ENCODE measurements at places on chromosomes 7 and 10.

- no peak for DNase-seq
Measured at GRCh38 chr7:69827558-69827957, 229.3 kb downstream of the AUTS2 start.

GRCh38 chr7:46707973-46708372 lies 786.9 kb upstream of the IGFBP3 start:
- no peak for DNase-seq

GRCh38 chr7:77258593-77258992 lies 59.0 kb upstream of the FGL2 start:
- no peak for DNase-seq

- no peak for DNase-seq
Measured at GRCh38 chr10:6036861-6037321, 25.3 kb downstream of the IL2RA start.

DNA sequence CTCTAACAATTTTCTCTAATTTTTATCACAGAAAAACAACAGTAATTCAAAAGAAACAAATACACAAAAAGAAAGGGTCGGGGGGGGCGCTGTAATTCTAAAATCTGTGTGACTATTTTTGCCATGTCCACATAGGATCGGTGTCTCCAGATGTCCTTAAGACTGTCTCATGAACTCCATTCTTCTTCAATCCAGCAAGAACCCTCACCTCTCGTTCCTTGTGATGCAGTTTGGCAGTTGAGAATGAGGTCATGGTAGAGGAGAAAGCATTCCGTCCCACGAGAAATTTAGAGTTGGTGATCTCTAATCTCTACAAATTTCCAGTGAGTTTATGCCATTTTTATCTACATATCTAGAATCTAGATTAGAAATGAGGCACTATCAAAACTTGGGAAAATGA lies 394.7 kb downstream of the TFEC start:
- no peak for DNase-seq

DNA sequence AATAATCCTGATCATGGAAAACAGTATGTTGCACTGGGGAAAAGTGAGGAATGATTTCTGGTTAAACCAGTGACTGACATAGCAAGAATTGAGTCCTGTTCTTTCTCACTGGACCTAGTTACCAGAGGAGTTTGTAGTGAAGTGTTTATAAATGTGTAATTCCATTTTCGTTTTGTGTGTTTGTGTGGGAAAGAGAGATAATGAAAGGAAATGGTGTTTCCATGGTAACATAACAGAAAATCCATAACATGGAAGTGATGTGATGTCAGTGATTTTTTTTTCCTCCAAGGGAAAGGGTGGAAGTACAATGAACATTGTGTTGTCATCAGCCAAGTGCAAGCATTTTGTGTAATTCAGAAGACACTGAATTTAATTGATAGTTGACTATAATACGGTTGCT lies 283.9 kb downstream of the PLXDC2 start:
- peak; percentile 86 for DNase-seq

DNA sequence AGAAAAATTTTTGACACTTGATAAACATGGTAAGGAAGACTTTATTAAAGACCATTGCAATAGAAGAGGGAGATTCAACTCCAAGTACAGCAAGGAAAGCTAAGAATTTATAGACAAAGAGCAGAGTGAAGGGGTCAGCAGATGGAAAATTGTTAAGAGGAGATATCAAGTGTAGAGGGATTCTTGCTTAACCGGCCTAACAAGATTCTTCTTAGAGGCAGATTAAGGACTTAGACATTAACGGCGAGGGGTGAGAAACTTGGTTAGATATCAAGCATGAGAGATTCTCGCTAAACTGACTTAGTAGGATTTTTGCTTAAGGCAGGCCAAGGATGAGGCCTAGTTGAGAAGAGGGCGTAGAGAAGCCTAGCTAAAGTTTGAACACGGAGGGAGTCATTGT lies 76.0 kb downstream of the ITGB1 start:
- no peak for DNase-seq

- no peak for DNase-seq
Measured at GRCh38 chr7:32066441-32066840, 3.8 kb downstream of the PDE1C start.

GRCh38 chr10:133465191-133465949 lies 11.6 kb downstream of the SCART1 start:
- DNase-seq, result no peak

DNA sequence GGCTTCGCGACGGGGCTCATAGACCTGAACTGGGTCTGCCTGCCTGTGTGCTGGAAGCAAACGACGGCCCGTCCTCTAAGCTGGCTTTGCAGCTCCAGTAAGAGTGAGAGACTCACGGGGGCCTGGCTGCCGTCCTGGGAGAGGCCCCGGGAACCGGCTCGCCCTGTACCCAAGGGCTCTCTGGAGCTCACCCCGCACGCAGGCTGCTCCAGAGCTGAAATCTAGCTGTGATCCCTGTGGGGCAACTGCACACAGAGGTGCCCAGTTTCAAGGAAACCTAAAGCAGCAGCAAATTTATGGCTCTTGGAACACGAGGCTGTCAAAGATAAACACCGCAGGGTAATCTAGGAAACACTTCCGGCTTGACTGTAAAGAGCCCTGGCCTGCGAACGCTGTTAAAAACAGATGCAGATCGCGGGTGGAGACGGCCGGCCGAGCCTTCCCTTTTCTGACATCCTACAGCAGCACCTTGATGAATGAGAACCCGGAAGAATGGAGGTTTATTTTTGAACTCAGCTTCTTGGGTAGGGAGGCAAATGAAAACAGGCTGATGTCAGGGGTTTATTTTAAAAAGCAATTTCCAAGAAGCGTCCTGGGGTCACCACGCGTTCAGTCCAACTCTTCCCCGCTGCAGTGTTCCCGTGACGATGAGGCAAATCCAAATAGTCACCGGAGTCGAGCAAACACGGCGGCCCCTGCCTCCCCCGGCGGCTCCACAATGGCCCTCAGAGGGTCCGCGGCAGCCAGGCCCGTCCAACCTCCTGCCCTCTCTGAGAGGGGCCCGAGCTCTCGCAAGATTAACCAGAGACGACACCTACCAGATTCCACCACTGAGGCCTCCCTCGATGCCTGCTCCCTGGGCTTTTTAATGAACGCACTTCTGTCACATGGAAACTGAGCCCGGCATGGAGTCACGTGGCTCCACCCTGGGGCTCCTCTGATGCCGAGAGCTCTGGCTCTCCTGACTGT lies 29.6 kb downstream of the AMZ1 start:
- DNase-seq, result peak; percentile 68

- no peak for DNase-seq
Measured at GRCh38 chr7:71221549-71221948, 89.6 kb downstream of the GALNT17 start.

- DNase-seq, result no peak
Measured at GRCh38 chr10:79078367-79079053, 9.7 kb downstream of the ZMIZ1 start.

DNA sequence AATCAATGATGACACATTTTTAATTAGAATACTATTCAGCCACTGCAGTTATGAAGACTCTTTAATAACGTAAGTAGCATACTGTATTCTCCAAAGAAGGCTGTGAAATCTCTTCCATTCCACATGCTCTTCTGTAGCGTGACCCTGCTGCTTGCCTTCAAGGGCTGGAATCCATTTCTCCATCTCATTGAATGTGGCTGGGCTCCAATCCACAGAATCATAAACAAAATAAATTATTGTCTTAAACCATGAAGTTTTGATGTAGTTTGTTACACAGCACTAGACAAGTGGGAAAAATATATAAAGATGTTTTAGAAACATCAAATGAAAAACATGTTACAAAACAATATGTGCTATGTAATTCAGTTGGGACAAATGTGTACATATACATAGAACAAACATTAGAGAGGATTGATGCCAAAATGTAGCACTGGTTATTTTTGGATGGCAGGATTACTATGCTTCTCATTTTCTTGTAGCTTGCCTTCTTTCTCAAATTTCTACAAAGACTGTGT lies 410.8 kb upstream of the PODXL start:
- DNase-seq, result no peak

DNA sequence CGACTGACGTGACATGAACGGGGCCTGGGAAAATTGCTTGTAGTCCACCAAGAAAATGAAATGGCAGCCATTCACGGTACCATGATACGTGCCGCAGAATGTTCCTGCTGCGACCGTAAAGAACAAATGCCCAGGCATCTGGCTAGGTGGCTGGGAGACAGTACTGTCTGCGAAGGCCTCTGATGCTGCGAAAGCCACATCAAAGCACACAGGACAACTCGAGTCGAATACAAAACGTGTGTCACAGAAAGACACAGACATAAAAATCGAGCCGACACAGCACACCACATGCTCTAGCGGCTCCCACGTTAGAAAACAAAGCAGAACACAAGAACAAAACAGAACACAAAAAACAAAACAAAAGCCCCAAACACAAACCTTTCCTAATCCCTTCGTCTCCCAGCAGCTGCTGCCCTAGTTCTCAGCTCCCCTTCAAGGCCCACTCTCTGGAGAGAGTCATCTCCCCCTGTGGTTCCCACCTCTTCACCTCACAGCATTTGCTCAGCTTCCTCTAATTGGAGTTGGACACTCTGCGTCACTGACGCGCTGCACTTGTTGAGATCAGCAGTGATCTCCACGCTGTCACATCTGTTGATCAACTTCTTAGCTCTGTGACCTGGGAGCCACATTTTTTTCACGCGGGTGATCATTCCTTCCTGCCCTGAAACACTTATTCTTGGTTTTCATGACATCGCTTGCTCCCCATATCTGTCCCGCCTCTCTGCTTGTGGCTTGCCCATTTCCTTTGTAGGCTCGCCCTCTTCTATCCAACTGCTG lies 112.2 kb downstream of the CLEC2L start:
- DNase-seq, result no peak

- DNase-seq, result no peak
Measured at GRCh38 chr10:11510736-11511135, 100.7 kb downstream of the USP6NL start.

DNA sequence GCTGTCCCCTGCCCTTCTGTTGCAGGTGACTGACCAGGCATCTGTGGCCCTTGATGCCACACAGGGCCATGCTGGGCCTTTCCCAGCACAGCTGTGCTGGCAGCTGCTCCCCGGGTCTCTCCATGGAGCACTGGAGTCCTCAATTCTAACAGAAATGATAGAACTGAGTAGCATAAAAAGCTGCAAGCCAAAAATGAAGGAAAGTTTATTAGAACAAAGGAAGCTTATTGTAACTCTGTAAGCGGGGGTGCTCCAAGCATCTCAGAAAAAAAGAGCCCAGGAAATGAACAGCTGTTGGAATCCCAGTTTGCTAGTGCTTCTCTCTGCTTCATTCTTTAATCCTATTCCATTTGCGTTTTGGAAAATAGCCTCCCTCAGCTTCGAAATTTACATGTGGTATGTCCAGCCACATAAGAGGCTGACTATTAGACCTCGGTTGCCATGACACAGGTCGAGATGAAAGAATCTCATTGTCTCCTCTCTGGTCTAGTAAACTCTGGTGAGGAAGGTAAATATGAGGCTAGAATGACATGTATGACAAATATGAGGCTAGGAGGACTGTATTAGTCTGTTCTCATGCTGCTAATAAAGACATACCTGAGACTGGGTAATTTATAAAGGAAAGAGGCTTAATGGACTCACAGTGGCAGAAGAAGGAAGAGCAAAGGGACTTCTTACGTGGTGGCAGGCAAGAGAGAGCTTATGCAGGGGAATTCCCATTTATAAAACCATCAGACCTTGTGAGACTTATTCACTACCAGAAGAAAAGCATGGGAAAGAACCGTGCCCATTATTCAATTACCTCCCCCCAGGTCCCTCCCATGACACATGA lies 23.7 kb downstream of the EPDR1 start:
- DNase-seq, result no peak

- no peak for DNase-seq
Measured at GRCh38 chr10:101282947-101283346, 53.7 kb upstream of the LBX1 start.

- DNase-seq, result no peak
Measured at GRCh38 chr7:99129536-99129935, 14.4 kb downstream of the SMURF1 start.

GRCh38 chr10:124056337-124056980 lies 36.9 kb downstream of the CHST15 start:
- no peak for DNase-seq

- no peak for DNase-seq
Measured at GRCh38 chr10:34954142-34954541, 136.0 kb downstream of the CUL2 start.

DNA sequence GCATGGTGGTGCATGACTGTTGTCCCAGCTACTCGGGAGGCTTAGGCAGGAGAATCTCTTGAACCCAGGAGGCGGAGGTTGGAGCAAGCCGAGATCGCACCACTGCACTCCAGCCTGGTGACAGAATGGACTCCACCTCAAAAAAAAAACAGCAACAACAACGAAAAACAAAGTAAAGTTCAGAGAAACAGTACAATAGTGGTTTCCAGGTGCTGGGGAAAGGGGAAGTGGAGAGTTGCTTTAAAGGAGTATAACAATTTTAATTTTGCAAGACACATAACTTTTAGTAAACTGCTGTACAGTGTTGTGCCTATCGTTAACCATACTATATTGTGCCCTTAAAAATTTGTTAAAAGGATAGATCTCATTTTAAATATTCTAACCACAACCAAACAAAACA lies 662.7 kb upstream of the POT1 start:
- DNase-seq, result no peak

DNA sequence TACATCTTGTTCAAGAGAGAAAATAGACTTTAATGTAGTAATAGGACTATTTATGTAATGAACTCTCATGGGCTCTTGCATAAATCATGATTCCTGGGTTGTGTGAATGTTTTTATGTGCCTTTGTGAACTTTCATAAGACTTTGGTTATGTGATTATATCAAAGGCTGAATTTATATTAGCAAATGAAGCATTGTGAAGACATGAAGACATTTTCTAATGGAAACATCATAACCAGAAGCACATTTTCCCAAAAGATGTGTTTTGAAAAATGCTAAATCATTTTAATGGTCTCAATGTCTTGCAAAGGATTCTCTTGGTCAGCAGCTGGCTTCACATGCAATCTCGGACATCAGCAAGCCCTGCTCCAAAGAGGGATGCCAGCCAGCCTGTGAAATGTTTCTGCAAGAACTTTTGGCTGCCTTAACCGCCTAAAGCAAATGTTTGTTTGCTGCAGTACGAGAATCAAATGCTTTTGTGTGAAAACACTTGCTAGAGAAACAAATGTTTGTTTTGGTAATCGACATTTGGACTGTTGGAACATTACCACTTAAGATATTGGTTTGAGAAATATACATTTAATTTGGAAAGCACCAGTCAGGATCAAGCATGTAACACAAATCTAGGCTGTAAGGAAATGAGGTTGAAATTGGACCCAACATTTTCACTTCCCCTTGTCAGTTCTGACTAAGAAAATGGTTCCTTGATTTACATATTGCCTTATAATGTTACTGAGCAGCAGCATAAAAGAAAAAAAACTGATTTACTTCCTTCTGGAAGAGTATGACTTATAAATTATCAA lies 102.1 kb downstream of the RTKN2 start:
- peak; percentile 37 for DNase-seq
